ENCODE measurements at places on chromosomes 16 and 17.

- no peak for DNase-seq
These were observed 49.7 kb downstream of the MSI2 start for GRCh38 chr17:57305908-57306504.

DNA sequence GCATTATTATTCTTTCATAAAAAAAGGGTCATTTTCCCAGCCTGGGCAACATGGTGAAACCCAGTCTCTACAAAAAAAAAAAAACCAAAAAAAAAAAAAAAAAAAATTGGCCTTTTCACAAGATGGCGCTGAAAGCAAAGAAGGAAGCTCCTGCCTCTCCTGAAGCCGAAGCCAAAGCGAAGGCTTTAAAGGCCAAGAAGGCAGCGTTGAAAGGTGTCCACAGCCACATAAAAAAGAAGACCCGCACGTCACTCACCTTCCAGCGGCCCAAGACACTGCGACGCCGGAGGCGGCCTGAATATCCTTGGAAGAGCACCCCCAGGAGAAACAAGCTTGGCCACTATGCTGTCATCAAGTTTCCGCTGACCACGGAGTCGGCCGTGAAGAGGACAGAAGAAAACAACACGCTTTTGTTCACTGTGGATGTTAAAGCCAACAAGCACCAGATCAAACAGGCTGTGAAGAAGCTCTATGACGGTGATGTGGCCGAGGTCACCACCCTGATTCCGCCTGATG, 4.9 kb upstream of the PGAP6 start:
- peak; percentile 19 for DNase-seq

GRCh38 chr16:7399296-7399695, 66.7 kb downstream of the RBFOX1 start:
- DNase-seq, result no peak

DNA sequence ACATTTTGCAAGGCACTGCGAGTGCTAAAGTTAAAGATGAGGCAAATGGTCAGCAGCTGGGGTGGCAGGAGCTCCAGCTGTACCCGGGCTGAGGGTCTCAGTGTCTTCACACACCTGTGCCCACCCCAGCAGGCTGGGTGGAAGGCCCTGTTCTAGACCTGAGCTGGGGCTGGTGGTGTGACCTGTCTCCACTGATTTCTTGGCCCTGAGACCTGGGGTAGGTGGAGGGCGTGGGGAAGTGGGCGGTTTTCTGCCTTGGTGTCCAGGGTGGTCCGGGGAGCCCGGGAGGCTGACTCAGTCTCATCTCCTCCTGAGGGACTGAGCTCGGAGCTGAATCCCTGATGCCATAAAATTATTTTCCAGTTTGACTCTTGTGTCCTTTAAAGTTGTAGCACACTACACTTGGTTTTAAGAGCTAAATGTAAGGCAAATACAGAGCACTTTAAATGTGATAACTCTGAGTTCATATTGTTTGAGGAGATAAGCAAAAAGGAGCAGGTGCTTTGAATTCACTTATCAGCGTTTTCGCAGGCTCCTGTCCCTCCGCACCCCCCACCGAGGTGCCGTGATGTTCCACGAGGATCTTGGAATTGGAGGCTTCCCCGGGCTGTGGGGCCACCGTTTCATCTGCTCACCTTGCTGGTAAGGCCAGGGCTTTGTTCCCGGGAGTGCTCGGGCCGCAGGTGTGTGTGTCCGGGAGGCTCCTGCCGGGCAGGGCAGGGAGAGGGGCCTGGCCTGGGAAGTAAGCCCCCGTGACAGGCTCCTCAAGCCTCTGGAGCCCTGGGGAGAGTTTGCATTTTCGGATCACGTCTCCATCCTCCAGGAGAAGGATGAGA, 117.0 kb downstream of the AATF start:
- no peak for DNase-seq

- no peak for DNase-seq
These were observed 32.7 kb downstream of the AIPL1 start for GRCh38 chr17:6402258-6402657.

GRCh38 chr17:63768433-63768832, 5.0 kb downstream of the CCDC47 start:
- DNase-seq, result no peak

DNA sequence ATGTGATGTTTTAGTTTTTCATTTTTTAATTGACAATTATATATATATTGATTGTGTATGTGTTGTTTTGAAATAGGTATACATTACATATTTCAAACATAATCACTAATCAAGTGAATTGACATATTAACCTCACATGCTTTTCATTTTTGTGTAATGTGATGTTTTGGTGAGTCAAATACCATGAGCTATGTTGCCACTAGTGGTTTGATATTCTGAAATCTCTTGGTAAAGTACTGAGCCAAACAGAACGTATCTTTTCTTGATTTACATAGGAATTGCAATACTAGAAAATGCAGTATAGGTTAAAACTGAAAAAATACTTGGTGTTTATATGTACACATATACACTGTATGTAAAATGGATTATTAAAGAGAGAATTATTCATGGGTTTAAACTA, 65.2 kb upstream of the SIAH1 start:
- no peak for DNase-seq

DNA sequence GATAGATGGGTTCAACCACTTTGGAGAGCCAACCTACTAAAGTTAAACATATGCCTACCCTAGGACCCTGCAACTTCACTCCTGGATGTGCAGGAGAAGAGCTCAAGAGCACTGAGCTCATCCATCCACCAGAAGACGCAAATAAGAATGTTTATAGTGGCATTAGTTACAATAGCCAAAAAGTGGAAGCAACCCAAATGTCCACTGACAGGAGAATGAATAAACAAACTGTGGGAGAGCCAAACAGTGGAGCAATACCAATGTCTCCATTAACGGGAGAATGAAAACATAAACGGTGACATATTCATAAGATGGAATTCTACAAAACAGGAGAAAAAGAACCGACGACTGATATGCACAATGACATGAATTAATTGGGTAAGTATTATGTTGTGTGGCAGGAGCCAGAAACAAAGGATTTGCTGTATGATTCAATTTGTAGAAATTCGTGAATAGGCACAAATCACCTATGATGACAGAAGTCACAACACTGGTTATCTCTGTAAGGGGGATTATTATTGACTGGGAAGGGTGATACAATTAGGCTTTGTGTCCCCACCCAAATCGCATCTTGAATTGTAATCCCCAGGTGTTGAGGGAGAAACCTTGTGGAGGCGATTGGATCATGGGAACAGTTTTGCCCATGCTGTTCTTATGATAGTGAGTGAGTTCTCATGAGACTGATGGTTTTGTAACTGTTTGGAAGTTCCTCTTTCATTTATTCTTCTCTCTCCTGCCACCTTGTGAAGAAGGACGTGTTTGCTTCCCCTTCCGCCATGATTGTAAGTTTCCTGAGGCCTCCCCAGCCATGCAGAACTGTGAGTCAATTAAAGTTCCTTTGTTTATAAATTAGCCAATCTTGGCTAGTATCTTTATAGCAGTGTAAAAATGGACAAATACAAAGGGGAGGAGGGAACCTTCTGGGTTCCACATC, 57.9 kb upstream of the PLCG2 start:
- DNase-seq, result peak; percentile 14

DNA sequence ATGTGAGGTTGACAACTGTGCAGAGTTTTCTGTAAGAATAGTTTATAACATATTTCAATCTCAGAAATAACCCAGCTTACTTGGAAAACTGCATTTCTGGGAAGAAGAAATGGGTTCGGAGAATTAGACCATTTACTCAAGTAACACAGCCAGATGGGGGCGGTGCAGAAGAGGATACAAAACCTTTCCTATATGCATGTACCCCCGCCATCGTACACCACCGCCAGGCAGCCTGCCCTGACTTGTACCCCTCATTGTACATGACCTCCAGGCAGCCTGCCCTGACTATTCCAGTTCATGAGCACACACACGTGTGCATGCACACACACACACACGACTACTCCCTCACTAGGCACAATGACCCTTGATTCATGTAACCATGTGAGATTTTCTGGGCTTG, 154.0 kb downstream of the C16orf78 start:
- DNase-seq, result no peak

- DNase-seq, result no peak
These were observed 57.6 kb downstream of the CDRT4 start for GRCh38 chr17:15409721-15410250.

All from suppressor macrophage treated with lipopolysaccharide for 4 hours (primary cell).